ENCODE measurements at places on chromosomes 6 and 20. TPM values are rescaled to one million over a fixed set of nuclear protein-coding genes. Genes with fewer than 3 reads are reported as not detected.
A peak's percentile ranks its signal among the peaks of the same experiment; 100 is the strongest.

PI16 gene
- total RNA-seq: not detected

ABHD16B gene
- not detected for total RNA-seq

DEFB124 gene
- not detected for total RNA-seq

TUBB2B gene
- total RNA-seq: 599 TPM

ANKRD66 gene
- not detected for total RNA-seq

MICB gene
- total RNA-seq: 16.2 TPM

TCP11 gene
- total RNA-seq: not detected

- DNase-seq: no peak
Observed at GRCh38 chr6:3250231-3250675, 8.5 kb upstream of the PSMG4 start.

DNA sequence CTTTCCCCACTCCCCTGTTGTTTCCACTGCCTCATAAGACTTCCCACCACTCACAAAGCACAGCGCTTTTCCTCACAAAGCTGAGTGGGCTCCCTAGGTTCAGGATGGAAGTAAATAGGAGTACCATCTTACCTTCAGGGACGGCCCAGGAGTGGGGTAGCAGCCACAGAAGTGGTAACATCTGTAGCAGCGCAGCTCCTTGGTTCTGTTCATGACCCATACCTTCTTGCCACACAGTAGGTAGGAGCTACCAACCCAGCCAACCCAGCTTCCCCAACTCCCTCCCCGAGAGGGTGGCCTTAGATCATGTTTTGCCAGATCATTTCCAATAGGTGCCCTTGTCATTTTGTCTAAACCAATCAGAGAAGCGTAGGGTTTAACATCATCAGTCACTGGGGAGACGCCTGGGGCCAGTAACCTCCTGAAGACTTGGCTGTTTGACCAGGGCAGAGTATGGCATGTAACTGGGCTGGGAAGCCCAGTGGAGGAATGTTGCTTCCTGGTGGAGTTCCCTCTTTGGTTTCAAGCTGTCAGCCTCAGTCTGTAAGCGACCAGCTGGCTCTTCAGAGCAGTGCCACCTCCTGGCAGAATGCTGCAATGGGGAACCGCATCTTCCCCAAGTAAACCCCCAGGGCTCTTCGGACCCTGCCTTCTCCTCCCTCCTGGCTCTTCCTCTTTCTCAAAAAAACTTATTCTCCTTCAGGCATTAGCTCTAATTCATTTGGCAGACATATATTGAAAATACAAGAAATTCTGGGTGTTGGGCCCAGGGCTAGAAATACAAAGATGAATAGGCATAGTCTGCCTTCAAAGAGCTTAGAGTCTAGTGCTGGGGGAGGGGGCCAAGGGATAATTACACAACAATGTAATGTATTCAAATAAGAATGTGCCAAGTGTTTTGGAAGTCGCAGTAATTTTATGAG lies at the start of gene HLA-DMA:
HLA-DMA (minus strand) TSS at position 281 of the 923 bp plus-strand sequence; CDS start at position 220, 61 bp downstream.
- DNase-seq: peak; percentile 88

DNA sequence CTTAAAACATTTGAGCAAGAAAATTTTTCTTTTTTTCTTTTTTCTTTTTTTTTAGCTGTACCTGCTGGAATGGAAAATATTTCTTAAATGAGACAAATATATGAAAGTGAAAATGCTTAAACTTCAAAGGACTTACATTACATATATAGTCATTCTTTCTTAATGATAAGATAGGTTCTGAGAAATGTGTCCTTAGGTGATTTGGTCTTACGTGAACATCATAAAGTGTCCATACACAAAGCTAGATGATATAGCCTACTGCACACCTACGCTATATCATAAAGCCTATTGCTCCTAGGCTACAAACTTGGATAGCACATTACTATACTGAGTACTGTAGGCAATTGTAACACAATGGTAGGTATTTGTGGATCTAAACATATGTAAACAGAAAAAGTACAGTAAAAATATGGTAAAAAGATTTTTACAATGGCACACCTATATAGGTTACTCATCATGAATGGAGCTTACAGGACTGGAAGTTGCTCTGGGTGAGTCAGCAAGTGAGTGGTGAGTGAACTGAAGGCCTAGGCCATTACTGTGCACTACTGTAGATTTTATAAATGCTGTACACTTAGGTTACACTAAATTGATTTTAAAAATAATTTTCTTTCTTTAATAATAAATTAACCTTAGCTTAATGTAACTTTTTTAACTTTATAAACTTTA lies 54.6 kb downstream of the RPP21 start:
- DNase-seq: no peak

DNA sequence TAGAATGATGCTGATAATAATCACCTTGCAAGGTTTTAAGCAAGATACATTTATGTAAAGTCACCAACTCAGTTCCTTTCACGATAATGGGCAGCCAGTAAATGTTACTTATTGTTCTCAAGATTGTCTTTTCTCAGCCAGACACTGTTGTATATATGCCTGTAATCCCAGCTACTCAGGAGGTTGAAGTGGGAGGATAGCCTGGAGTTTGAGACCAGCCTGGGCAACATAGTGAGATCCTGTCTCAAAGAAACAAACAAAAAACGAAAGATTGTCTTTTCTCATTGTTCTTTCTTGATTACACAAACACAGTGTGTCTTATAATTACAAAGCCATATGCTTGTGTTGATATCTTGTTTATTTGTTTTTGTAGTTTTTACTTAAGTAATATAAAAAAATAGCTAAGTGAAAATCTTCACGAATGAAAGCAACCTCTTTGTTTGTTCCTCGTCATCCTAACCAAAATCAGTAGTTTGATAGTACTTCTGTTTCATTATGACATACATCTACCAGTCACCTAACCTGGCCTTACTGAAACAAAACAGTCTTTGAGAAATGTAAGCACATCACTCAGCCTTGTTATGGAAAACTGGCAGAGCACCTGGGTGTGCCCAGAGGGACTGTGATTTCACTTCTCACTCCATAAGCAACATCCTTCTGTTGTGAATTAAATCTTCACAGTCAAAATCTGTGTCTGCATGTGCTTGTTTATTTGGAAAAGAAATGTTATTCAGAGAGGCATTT lies 436.2 kb upstream of the SOX4 start:
- DNase-seq: no peak

- DNase-seq: peak; percentile 74
Observed at GRCh38 chr20:1946762-1947534, 46.9 kb downstream of the PDYN start.

- DNase-seq: no peak
Observed at GRCh38 chr20:47743671-47744070, 41.6 kb downstream of the SULF2 start.

DNA sequence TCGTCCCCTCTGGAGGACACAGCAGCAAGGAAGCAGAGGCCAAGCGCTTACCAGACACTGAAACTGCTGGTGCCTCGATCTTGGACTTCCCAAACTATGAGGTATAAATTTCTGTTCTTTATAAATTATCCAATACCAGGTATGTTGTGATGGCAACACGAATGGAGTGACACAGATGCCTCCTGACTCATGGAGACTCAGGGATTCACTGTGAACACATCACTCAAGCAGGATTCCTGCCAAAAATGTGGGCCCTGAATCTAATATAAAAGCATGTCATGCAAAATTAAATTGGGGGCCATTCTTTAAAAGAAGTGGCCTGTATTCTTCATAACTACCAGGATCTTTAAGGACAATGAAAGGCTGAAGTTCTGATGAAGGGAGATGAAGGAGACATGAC lies 52.5 kb upstream of the SLC22A23 start:
- no peak for DNase-seq

All from H1 (cell line).